ENCODE measurements at places on chromosomes 16 and 17. TPM values are rescaled to one million over a fixed set of nuclear protein-coding genes. Genes with fewer than 3 reads are reported as not detected.

Gene LHX1
- 1.3 TPM for total RNA-seq

GRCh38 chr17:76261421-76262215 is 3.5 kb upstream of the UBALD2 start:
- peaks cover 20% of the 10 kb centered on the region for H3K4me1 ChIP-seq
- no peak overlapping the region for H3K4me3 ChIP-seq
- no peak overlapping the region for H3K27ac ChIP-seq
- no peak for DNase-seq

GRCh38 chr16:17520561-17520960 is 49.8 kb upstream of the XYLT1 start:
- peaks cover 13% of the 10 kb centered on the region for H3K27me3 ChIP-seq
- no peaks in the 10 kb centered on the region for H3K36me3 ChIP-seq
- no peak for DNase-seq
- no peaks in the 10 kb centered on the region for H3K4me1 ChIP-seq
- H3K27ac ChIP-seq = no peak overlapping the region

Gene HYDIN
- 2.6 TPM for total RNA-seq

Gene IRX6
- total RNA-seq = 0.14 TPM

GRCh38 chr17:71176331-71176730 is 944.5 kb upstream of the SOX9 start:
- H3K27me3 ChIP-seq = no peaks in the 10 kb centered on the region
- H3K4me3 ChIP-seq = no peak overlapping the region
- no peak overlapping the region for H3K27ac ChIP-seq
- no peaks in the 10 kb centered on the region for H3K36me3 ChIP-seq
- DNase-seq = no peak

- no peaks in the 10 kb centered on the region for H3K36me3 ChIP-seq
- DNase-seq = no peak
- H3K4me3 ChIP-seq = no peak overlapping the region
- H3K4me1 ChIP-seq = peaks cover 10% of the 10 kb centered on the region
- no peak overlapping the region for H3K27ac ChIP-seq
These were observed 50.7 kb downstream of the GNA13 start for GRCh38 chr17:65005858-65006257.

Gene KRT20
- 0.21 TPM for total RNA-seq

GRCh38 chr16:23670137-23670776 is 8.4 kb upstream of the PLK1 start:
- H3K36me3 ChIP-seq = peaks cover 34% of the 10 kb centered on the region
- no peaks in the 10 kb centered on the region for H3K27me3 ChIP-seq
- DNase-seq = no peak
- no peaks in the 10 kb centered on the region for H3K4me1 ChIP-seq

Gene UNC45B
- total RNA-seq = 0.16 TPM

GRCh38 chr17:75587675-75588595 is at the start of gene MYO15B:
Gene MYO15B, plus strand, starts transcription at chr17:75587800. Its CDS starts 258 bp downstream, at chr17:75588058.
- peak within 1 kb of the TSS; percentile 65 for H3K4me3 ChIP-seq
- H3K4me1 ChIP-seq = peaks cover 5% of the 10 kb centered on the region
- peaks cover 25% of the 10 kb centered on the region for H3K27me3 ChIP-seq

DNA sequence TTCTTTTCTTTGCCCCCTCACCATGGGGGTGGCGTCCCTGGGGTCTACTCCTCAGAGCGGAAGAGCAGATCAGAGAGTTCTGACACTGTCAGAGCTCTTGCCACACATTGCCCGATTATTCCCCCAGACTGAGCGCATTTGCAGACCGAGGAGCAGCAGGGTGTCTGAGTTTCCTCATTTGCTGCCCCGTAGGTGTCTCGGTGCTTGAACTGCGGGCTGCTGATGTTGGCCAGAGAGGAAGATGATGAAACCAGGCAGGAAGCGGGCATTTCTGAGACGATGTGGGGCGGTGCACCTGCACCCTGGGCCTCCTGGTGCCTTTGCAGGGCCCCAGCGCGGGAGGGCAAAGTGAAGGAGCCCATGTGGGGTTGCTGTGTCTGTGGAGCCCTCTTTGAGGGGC is 55.2 kb downstream of the ARSG start:
- no peaks in the 10 kb centered on the region for H3K36me3 ChIP-seq
- peak overlapping the region; percentile 75 for H3K27ac ChIP-seq
- no peak overlapping the region for H3K4me3 ChIP-seq
- H3K27me3 ChIP-seq = no peaks in the 10 kb centered on the region
- peaks cover 5% of the 10 kb centered on the region for H3K4me1 ChIP-seq

DNA sequence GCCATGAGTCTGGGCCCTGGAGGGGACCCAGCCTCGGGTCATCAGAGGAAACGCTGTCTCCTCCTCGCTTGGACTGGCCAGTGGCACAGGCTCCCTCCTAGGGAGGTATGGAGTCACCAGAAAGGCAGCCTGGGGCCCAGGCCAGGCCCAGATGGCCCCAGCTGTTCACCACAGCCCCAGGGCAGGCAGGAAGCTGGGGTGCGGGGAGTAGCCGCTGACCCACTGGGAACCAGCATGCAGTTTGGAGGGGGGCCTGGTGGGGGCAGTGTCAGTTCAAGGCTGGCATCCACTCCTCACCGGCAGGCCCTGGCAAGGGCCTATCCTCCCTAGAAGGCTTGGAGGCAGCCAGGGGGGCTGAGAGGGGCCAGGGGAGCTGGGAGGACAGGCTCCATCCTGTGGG is 48.8 kb downstream of the SDK2 start:
- H3K4me1 ChIP-seq = peaks cover 7% of the 10 kb centered on the region
- no peaks in the 10 kb centered on the region for H3K27me3 ChIP-seq

- H3K4me3 ChIP-seq = no peak overlapping the region
- no peaks in the 10 kb centered on the region for H3K27me3 ChIP-seq
- no peak overlapping the region for H3K27ac ChIP-seq
- H3K36me3 ChIP-seq = no peaks in the 10 kb centered on the region
- DNase-seq = no peak
- H3K4me1 ChIP-seq = no peaks in the 10 kb centered on the region
These were observed 24.7 kb upstream of the KLHDC4 start for GRCh38 chr16:87790292-87791100.
